Activated naive CD4-positive, alpha-beta T cell treated with anti-CD3 and anti-CD28 coated beads, Interleukin-2, amount 50 U/mL, for 72 hours (primary cell): ENCODE measurements at places on chromosomes 2 and 18. TPM values are rescaled to one million over a fixed set of nuclear protein-coding genes. Genes with fewer than 3 reads are reported as not detected.

The MERTK gene
- total RNA-seq, result 1.1 TPM

The POTEI gene
- not detected for total RNA-seq

The SLC19A3 gene
- not detected for total RNA-seq

The SKA1 gene
- 55.4 TPM for total RNA-seq

The PHOSPHO2 gene
- 1.4 TPM for total RNA-seq

DNA sequence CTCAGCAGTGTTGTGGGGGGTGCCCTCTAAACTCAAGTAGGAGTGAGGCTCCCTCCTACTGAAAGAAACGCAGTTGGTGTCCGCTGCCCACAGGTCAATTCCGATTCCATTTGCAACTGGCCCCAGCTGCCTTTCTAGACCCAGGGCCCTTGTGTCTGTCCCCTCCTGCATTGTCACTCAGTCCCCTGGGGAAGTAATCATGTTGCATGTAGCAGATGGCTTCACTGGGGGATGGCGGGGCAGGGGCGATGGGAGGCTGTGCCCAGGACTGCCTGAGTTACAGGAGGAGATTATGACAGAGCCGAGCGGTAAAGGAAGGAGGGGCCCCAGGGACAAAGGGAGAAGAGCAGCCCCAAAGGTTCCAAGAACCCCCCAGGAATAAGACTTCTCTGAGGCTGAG lies 62.5 kb upstream of the SH3RF3 start:
- no peak for DNase-seq

GRCh38 chr2:98502556-98503335 lies 58.1 kb downstream of the INPP4A start:
- DNase-seq, result no peak

GRCh38 chr2:175461839-175462238 lies 280.3 kb upstream of the ATP5MC3 start:
- DNase-seq, result no peak

GRCh38 chr2:239727182-239727775 lies 297.9 kb downstream of the NDUFA10 start:
- no peak for DNase-seq

DNA sequence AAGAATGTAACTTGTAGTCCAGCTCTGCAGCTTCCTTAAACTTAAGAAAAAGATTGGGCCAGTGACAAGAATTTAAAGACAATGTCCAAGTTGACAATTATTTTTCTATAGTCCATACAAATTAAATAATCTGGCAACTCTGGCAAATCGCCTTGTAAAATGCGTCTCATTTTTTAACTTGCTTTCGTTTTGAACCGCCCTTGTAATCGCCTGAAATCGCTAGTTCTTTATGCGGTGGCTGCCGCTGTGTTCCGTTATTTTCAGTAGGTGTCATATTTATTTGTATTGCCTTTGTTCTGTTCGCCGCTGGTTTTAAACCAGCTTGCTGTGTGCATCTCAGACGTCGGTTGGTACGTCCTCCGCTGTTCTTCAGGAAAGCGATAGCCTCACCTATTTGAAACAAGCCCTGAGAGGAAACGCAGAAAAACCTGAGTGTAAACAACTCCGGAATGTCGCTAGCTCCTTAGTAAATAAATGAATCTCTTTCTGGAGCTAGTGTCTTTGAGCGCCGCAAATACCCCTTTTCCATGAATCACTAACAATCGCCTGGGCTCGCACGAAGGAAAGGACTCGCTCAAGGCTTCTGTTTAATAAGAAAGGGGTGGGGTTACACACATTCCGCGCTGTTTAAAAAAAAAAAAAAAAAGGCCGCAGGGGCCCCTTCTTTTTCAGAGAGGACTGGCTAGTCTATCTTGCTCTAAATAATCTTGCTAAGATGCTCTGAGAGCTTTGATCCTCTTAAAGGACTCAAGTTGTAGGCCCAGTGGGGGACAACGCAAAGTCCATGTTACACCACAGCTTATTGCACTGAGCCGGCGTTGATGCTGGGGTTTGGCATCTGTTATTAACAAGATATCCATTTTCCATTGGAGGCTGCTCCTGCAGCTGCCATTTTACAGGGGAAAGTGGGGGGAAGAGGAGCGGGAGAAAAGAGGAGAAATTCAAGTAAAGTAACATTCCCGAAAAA lies 3.0 kb downstream of the HOXD8 start:
- no peak for DNase-seq
